Stimulated activated CD8-positive, alpha-beta memory T cell treated with anti-CD3 and anti-CD28 coated beads, Interleukin-4, amount 100 ng/mL, for 4 hours (primary cell): ENCODE measurements at places on chromosomes 4 and X.

DNA sequence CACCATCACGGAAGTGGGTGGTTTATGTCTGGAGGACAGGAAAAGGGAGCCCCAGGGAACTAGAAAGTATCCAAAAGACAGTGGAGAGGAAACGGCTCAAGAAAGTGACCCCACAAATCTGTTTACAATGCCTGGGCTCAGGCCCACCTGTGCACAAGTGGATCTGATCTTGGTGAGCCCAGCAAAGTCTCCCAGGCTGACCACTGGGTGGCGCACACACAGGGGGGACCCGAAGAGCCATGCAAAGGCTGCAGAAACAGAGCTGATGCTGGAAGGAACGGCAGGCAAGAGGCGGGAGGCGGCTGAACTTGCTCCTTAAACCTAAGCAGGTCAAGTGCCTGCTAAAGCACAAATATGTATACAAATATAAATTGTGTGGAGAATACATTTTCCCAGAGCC, 9.6 kb downstream of the HAUS7 start:
- no peak for DNase-seq

GRCh38 chr4:121758925-121759568, 5.9 kb downstream of the SMIM43 start:
- DNase-seq = no peak

DNA sequence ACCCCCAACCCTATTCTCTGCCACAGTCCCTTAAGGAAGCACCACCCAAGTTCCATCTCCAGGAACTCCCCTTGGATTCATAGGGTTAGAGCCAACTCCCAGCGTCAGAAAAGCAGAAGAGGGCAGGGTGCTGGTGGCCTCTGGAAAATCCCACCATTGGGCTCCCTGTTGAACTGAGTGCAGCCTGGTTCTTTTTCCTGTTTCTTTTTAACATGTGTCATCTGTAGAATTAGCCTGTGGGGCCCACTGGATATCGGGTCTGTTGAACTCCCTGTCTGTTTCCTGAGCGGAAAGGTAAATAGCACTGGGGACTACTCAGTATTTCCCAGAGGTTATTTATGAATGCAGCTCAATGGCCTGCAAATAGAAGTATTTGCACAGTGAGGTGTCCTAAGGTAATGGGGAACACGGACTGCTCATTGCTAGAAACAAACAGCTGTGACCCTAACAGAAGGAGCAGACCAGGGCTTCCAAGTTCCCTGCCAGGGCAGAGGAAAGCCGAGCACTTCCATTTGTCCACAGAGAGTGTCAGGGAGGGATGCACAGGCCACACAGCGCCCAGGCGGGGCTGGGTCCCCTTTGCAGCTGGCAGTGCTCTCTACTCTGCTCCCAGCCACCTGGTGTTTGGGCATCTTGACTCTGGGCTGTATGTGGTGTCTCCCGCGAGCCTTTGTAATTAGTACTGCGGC, 102.6 kb downstream of the FHDC1 start:
- no peak for DNase-seq

DNA sequence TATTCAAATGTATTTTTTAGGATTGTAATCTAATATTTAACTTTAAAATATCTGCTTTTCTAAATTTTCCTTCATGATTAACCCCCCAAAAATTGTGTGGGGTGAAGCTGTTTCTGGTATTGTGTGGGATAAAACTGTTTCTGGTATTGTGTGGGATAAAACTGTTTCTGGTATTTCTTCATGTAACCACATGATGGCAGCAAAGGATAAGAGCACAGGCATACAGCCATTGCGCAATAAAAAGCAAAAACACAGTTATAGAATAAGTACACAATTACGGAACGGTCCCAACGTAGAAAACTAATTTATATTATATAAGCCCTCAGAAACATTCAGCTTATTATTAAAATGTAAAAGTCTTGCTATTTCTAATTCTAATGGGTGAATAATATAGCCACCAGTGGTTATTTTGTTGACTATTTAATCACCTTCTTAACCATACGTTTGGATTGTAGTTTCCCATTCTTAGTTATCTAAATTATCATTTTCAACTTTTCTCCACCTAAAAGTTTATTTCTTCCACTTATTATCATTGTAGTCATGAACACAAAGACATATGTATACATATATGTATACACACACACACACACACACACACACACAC, 333.9 kb upstream of the FSTL5 start:
- no peak for DNase-seq

GRCh38 chr4:113762186-113763028, 869 bp upstream of the CAMK2D start:
- peak; percentile 97 for DNase-seq

- no peak for DNase-seq
Observed at GRCh38 chrX:140432346-140433175, 72.3 kb downstream of the SOX3 start.

DNA sequence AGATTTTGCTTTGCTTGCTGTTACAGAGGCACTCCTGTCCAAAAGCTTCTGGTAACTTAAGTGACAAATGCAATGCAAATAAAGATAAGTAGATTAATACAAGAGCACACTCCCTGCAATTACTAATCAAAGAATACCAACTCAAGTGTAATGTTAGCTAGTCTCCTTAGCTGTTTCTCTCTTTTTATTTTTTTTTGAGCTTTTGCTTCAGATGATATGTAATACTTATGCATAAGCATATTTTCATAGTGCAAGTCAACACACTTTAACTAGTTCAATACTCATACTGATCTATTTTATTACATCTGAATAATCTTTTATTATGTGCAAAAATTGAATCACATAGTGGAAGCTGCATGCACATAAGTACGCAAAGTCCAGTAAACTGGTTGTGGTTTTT, 2.7 kb downstream of the SLC7A11 start:
- DNase-seq = no peak

DNA sequence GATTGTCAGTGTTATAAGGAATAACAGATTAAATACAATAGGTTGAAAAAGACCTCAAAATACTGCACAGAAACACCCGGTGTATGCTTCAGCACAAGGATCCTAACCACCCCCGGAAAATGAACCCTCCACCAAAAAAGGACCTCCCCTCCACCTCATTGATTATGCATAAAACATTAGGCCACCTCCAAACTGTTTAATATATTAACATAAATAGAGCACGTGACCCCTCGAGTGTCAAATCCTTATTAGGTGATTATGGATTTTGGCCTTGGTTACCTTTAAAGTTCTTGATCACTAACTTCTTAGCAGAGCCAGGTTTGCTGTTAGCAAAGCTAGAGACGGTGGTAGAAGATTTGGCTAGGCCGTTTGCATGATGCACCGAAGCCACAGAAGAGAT, 958 bp downstream of the CUL4B start:
- DNase-seq = no peak

DNA sequence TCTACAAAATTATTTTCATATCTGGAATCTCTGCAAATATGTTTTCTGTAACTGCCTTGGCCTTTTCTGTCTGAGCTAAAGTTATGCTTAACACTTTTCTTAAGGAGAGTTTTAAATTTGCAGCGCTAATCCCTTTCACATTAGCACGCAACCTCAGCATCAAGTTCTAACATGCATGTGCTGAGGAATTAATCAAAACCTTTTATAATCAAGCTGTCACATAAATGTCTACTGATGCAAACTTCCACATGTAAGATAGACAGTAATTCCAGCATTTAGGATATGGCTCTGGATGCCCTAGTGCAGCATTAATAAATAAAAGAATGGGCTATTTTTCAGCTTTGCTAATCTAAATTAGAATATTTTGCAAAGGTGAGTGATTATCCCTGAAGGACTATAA, 17.5 kb upstream of the NEIL3 start:
- DNase-seq = no peak

GRCh38 chr4:174334628-174335027, 50.9 kb downstream of the CEP44 start:
- DNase-seq = no peak

- DNase-seq = no peak
Observed at GRCh38 chr4:26176598-26177149, 144.1 kb upstream of the RBPJ start.

DNA sequence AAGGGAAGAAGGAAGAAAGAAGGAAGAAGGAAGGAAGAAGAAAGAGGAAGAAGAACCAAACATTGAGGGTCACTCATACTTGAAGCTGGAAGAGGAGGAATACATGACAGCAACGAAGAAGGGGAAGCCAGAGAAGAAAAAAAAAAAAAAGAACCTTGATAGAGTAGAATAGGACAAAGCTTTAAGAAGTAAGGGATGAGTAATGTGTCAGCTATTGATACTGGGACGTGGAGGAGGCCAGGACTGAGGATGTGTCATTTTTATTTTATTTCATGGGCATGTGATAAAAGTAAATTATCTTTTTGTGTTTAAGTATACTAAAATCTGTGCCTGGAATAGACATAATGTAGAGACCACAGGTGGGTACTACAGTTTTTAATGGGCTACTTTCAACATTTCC, 6.4 kb downstream of the EDA2R start:
- DNase-seq = no peak

- DNase-seq = no peak
Observed at GRCh38 chrX:50643525-50644137, 170.4 kb downstream of the SHROOM4 start.

DNA sequence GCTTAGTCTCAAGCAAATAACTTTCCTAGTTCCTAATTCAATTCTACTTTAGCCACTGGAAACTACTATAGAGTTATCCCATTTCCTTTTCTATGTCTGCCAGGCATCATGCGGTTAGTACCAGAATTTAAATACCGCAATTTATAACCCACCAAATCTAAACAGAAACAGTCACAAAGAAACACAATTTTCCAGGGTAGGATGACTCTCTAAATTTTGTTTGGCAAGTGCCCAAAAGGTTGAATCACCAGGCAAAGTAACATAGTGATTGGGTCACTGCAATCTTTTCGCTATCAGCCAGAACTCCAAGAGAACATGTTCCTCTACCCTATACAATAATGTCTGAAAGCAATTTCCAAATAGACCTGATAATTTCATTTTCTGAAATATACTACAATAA, 240.2 kb upstream of the GRIA3 start:
- DNase-seq = no peak

DNA sequence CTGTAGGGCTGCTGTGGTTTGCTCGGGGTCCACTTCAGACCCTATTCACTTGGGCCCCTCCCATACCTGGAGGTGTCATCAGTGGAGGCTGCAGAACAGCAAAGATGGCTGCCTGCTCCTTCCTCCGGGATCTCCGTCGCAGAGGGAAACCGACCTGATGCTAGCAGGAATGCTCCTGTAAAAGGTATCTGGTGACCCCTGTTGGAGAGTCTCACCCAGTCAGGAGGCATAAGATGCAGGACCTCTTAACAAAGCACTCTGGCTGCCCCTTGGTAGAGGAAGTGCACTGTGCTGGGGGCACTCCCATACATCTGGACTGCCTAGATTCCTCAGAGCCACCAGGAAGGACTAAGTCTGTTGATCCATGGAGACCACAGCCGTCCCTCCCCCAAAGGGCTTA, 296.9 kb downstream of the GRID2 start:
- DNase-seq = no peak

- no peak for DNase-seq
Observed at GRCh38 chr4:4693258-4693657, 151.4 kb upstream of the STX18 start.

DNA sequence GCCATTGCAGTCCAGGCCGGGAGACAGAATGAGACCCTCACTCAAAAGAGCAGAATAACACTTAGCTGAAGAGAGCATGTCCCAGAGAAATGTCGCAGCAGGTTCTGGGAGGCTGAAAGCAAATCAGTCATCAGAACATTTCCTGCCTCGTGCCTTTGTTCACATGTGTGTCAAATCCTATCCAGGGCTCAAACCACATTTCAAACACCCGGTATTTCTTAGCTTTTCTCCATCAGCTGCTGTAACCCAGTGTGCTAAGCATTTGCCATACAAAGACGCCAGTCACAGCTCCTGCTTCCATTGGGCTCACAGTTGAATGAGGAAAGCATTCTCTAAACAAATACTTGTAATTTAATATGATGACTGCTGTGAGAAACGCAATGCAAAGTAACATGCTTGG, 6.0 kb downstream of the PALLD start:
- DNase-seq = no peak

DNA sequence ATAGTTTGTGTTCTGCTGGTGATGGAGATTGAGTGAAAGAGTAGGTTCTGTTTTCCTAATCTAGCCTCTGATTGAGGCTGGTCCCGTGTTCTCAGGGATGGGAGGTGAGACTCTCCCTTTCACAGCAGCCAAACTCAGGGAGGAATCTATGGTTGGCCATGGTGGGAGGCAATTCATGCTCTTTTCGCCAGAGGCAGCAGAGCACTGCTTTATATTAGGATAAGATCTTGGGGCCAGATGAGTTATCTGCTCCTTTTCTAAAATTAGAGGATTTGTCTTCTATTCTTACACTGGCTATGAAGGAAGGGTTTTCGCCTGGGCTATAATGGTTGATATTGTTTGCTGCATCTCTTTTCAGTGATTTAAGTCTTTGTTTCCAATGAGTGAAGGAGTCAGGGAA, 63.9 kb upstream of the NLGN4X start:
- DNase-seq = no peak

DNA sequence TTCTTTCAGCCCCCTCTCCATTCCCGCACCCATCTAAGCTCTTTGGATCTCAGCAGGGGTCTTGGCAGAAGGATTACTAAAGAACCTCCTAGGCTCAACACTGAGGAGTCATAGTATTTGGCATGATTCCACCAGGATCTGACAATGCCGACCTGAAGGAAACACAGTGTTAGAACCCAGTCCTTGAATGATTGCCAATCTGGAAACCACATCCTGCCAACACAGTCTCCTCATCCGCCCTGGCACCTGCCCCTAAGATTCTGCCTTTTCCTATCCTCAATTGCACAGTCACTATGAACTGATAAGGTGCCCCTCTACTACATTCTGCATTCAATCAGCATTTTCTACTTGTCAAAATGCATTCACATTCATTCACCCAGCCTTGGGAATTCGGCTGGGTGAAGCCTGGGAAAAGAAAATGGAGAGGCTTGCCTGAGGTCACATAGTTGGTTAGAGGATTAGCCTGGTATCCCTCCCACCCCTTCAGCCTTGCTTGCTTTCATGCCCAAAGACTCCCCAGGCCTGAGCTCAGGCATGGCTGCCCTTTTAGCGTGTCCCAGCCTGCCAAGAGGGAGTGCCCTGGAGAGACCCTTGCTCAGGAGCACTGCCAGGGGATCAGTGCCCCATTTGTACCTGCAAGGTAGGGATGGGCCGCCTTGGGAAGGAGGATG, 2.2 kb upstream of the CLDN2 start:
- no peak for DNase-seq

GRCh38 chrX:135295238-135295943, 13.9 kb upstream of the ETDC start:
- DNase-seq = no peak

DNA sequence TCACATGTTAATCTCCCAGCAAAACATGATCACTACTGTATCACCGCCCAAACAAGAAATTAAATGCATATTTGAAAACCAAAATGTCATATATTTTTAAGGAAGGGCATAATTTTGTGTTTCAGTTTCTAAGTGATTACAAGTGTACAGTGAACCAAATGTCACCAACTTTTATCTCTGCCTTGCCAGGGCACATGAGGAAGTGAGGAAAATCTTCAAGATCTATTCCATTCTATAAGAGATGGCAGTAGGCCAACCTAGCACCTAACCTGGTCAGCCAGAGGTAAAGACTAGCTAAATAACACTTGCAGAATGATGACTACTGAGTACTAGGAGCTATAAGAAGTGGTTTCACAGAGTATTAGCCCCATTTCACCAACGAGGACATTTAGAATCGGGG, 107.2 kb downstream of the ATP11C start:
- DNase-seq = no peak
